Activated CD8-positive, alpha-beta T cell treated with anti-CD3 and anti-CD28 coated beads for 36 hours (primary cell): ENCODE measurements at places on chromosomes 5 and 9.

GRCh38 chr5:156322666-156323065, 4.3 kb upstream of the SGCD start:
- no peak for DNase-seq

GRCh38 chr5:69285448-69286116, 47.0 kb downstream of the CCDC125 start:
- DNase-seq, result no peak

DNA sequence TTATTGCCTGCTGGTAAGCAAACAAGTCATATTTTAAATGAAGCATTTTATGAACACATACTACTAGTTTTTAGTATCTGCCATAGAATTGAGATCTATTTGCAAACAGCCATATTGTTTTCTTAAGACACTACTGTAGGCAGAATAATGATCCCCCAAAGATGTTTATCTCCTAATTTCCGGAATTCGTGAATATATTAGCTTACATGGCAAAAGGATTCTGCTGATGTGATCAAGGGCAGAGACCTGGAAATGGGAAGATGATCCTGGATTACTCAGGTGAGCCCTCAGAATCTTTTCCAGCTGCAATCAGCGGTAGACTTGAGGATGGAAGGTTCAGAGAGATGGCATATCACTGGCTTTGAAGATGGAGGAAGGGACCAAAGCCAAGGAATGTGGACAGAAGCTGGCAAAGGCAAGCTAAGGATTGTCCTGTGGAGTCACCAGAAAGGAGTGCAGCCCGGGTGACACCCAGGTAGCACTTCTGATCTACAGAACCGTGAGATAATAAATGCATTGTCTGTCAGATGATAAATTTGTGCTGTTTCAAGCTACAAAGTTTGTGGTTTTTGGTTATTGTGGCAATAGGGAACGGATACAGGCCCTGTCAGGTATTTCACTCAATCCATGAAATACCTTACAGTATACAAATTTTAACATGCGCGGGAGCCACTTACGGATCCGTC, 1.0 kb upstream of the ERCC6L2 start:
- no peak for DNase-seq

DNA sequence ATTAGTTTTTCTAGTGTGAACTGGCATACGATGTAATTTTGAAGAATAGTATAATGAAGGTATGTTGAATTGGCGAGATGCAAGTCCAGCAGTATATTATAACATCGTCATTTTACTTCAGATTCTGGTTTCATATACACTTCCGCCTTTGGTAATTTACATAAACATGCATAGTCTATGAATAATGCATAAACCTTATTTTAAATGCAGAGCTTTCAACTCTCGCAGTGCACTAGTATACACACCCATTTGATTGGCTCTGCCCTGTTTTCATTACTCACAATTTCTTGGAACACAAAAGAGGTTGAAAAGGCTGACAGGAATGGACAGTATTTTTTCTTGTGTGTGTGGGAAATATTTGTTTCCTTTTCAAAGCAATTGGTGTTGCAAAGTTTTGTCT, 128.9 kb upstream of the CCNH start:
- DNase-seq, result no peak

DNA sequence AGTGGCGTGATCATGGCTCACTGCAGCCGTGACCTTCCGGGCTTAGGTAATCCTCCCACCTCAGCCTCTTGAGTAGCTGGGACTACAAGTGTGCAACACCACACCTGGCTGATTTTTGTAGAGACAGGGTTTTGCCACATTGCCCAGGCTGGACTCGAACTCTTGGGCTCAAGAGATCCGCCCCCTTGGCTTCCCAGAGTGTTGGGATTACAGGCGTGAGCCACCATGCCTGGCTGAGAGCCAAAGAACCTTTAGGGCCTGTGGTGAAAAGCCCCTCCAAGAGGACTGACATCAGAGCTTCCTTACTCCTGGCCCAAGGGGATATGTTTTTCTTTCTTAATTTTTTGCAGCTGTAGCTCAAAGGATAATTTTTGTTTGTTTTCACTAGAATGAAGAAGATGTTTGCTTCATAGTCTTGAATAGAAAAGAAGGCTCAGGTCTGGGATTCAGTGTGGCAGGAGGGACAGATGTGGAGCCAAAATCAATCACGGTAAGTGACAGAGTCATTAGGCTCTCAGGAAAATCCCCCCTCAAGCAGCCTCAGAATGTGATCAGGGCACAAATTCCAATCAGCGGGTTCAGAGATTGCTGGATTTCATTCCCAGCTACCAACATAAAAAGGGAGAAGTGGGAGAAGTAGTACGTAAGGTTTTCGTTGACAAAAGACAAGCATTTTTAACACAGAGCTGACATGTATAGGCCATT, 77.1 kb downstream of the GOLPH3 start:
- no peak for DNase-seq

- DNase-seq, result no peak
These were observed 206.1 kb downstream of the YTHDC2 start for GRCh38 chr5:113719549-113719948.

GRCh38 chr5:174086751-174087150, 41.2 kb downstream of the NSG2 start:
- no peak for DNase-seq

- no peak for DNase-seq
These were observed 33.2 kb downstream of the KDM3B start for GRCh38 chr5:138385660-138386059.

- no peak for DNase-seq
These were observed 451.2 kb upstream of the TLE4 start for GRCh38 chr9:79120533-79120932.

GRCh38 chr5:35832762-35833161, 23.9 kb upstream of the IL7R start:
- DNase-seq, result no peak

- DNase-seq, result no peak
These were observed 6.8 kb upstream of the DENND4C start for GRCh38 chr9:19223724-19224123.
